ENCODE measurements at places on chromosomes 12 and 14.

DNA sequence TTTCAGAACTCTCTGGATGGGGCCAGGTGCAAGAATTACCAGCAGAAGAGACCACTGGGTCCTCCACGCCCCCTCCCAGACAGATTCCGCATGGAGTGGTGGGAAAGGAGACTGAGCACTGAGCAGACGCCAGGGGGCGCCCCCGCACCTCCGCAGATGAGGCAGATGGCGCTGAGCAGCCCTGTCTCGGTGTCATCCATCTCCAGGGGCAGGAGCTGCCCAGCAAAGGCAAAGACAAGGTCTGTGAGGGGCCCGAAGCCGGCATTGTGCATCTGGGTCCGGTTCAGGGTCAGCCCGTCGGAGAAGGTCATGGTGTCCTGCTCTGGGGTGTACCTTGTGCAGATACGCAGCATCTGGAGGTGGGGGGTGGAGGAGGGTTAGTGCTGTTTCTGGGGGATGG lies 6.3 kb upstream of the ITGB7 start:
- DNase-seq, result peak; percentile 88

- DNase-seq, result no peak
Observed at GRCh38 chr12:57487055-57487596, 742 bp upstream of the MARS1 start.

DNA sequence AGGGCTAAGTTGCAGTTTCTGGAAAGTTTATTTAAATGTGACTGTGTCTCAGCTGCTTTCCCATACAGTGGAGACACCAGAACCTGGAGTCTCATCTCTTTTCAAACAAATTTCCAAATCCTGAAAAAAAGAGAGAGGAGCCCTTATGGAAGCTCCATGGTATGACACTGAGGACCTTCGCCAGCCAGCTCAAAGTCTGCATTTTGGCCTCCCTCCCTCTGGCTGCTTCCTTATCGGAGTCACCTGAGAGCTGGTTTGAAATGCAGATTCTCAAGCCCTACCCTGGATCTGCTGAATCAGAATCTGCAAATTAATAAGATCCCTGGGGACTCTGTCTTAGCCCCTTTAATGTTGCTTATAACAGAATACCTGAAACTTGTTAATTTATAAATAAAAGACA lies 21.7 kb upstream of the JDP2 start:
- no peak for DNase-seq

DNA sequence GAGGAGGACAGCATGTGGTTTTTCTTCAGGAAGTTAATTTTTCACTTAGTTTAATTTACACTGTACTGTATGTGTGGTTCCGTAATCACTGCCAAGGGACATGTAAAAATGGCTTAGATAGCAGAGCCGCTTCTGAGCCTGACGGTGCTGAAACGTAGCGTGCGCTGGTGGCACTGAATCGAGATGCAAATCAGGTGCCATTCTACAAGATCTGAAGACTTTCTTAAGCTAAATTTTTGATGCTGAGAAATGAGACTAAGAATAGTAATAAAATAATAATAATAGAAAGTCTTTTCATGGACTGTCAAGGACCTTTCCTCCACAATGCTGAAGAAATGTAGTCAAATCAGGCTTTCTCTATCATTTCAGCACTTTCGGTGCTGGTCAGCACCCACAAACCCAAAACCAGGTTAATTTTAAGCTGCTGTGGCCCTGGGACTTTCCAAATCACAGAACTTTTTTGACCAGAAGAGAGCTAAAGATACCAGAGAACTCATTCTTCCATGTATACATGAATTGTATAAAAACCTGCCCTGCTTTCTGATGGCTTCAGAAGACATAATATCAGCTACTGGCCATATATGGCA lies 183.3 kb upstream of the LMO3 start:
- no peak for DNase-seq

GRCh38 chr12:122946690-122947341 lies 19.4 kb downstream of the ABCB9 start:
- DNase-seq, result peak; percentile 87

- no peak for DNase-seq
Observed at GRCh38 chr12:82857276-82857675, 170.6 kb downstream of the TMTC2 start.

GRCh38 chr14:59275668-59276067 lies 87.2 kb downstream of the DAAM1 start:
- no peak for DNase-seq

DNA sequence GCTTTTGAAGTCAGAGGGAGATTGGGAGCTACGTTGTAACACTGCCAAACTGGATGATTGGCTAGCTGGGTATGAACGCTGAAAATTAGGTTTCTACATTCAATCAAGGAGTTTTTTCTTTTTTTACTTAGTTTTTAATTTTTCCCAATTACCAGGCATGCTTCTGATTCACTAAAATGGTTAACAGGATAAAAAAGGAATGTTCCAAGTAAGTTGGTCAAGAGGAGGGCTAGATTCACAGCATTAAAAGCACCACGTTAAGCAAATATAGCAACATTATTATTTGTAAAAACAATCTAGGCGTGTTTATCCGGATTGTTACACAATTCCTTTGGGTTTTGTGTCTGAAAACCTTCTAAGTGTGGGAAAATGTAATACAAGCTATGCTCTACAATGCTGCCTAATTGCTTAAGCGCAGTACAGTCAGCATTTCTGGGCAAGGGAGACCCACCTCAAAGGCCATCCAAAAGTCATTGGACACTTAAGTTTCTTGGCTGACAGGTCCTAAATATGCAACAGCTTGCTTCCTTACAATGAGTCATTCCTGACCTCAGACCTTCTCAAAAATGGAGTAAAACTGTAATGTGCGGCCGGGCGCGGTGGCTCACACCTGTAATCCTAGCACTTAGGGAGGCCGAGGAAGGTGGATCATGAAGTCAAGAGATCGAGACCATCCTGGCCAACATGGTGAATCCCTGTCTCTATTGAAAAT lies 1.2 kb downstream of the RPLP0 start:
- peak; percentile 53 for DNase-seq

GRCh38 chr12:122523280-122523679 lies 3.5 kb downstream of the RSRC2 start:
- no peak for DNase-seq

- DNase-seq, result peak; percentile 64
Observed at GRCh38 chr12:110694330-110694901, 5.5 kb upstream of the HVCN1 start.

DNA sequence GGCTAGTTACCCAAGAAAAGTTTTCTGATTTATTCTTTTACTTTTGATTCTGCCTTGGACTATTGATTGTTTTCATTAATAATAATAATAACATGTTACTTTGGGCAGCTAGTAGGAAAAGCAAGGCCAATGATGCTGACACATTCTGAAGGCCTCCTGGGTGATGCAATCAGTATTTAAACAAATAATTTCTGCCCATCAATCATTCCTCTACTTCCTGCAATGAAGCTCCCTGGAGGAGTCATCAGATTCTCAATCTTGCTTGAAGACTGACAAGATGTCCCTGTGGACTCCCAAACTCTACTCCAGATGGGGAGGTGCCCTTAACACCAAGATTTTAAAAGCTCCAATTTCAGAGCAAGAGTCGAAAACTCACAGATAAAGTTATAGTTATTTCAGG lies at the start of gene SPX:
TSS of gene SPX (plus strand) at position 244 of the 400 bp plus-strand sequence. CDS start 177 bp downstream, outside the sequence.
- DNase-seq, result no peak

- DNase-seq, result no peak
Observed at GRCh38 chr14:101739446-101740141, 21.9 kb upstream of the PPP2R5C start.

DNA sequence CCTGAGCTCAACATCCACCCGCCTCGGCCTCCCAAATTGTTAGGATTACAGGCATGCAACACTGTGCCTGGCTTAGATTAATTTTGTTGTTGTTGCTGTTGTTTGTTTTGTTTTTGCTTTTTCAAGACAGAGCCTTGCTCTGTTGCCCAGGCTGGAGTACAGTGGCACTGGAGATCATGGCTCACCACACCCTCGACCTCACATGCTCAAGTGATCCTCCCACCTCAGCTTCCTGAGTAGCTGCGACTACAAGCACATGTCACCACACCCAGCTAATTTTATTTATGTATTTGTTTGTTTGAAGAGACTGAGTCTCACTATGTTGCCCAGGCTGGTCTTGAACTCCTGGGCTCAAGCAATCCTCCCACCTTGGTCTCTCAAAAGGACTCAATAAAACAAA lies 26.7 kb downstream of the CRY1 start:
- DNase-seq, result no peak

DNA sequence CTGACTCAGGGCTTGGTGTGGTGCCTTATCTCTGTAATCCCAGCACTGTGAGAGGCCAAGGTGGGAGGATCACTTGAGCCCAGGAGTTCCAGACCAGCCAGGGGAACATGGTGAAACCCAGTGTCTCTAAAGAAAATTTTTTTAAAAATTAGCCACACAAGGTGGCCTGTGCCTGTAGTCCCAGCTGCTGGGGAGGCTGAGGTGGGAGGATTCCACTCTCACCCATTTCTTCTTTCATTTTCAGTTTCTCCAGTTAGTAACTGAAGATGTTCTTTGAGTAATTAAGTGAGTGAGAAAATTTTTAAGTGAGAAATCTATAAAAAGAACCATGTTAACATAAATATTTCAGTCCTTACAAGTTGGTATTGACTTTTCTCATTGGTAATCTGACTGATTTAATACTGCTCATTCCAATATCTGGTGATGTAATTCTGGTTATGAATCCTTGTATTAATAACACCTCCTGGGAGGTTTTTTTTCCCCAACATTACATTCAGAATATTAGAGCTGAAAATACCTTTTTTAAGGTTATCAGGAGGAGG lies 6.1 kb downstream of the METTL3 start:
- DNase-seq, result no peak

DNA sequence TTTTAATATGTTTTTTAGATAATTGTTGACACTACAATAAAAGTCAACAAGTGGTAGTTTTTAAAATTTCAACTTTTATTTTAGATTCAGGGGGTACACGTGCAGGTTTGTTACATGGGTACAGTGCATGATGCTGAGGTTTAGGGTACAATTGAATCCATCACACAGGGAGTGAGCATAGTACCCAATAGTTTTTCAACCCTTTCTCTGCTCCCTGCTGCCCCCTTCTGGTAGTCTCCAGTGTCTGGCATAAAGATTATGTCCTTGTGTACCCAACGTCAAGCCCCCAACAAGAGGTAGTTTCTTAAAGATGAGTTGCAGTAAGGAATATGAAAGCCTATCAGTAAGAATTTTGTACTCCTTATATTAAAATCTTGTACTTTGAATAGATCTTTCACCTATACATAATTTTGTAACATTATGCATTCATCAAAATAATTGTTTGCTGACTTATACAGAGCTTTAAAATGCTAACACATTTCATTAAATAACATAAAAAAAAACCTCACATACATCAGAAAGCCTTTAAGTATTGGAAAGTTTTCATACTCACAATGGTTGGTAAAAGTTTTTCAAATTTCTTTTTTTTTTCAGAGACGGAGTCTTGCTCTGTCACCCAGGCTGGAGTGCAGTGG lies 5.4 kb upstream of the RALGAPA1 start:
- peak; percentile 38 for DNase-seq

- peak; percentile 76 for DNase-seq
Observed at GRCh38 chr14:100416921-100417860, 94.1 kb downstream of the SLC25A47 start.

GRCh38 chr12:49121047-49121696 lies 10.0 kb downstream of the TUBA1B start:
- DNase-seq, result peak; percentile 38

- DNase-seq, result no peak
Observed at GRCh38 chr12:8048906-8049305, 16.4 kb downstream of the FOXJ2 start.

DNA sequence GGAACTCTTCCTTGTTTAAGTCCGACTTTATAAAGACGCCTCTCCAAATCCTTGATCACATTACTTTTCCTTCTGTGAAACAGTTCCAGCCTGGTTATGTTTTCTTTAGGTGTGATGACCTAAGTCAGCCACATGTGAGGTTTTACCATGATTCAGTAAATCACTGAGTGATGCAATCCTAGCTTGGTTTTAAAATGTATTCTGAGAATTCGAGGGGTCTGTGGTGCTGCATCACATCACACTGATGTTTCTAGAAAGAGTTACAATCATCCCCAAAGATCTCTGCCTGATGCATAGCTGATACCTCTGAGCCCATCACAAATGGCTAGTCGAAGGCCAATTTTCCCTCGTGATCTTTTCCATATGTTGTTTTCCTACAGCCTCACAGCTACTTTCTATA lies 152.7 kb downstream of the ANO2 start:
- no peak for DNase-seq

DNA sequence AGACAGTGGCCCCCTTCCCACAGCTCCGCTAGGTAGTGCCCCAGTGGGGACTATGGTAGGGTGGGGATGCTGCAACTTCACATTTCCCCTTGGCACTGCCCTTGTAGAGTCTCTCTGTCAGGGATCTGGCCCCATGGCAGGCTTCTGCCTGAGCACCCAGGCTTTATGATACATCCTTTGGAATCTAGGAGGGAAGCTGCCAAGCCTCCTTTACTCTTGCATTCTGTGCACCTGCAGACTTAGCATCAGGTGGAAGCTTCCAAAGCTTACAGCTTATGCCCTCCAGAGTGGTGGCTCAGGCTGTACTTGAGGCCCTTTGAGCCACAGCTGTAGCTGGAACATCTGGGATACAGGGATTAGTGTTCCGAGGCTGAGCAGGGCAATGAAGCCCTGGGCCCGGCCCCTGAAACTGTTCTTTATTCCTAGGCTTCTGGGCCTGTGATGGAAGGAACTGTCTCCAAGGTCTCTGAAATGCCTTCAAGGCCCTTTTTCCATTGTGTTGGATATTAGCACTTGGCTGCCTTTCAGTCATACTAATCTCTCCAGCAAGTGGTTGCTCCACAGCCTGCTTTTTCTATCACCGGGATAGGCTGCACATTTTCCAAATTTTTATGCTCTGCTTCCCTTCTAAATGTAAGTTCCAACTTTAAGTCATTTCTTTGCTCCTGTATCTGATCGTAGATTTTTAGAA lies 22.2 kb upstream of the OR6J1 start:
- DNase-seq, result no peak

- DNase-seq, result peak; percentile 77
Observed at GRCh38 chr14:61321385-61322010, at the start of gene PRKCH. Gene PRKCH, plus strand, starts transcription at chr14:61321579. Its CDS starts 523 bp downstream, at chr14:61322102.
